ENCODE measurements at places on chromosomes 16 and 17.

GRCh38 chr17:8159459-8160223, 3.1 kb downstream of the VAMP2 start:
- no peak for DNase-seq

DNA sequence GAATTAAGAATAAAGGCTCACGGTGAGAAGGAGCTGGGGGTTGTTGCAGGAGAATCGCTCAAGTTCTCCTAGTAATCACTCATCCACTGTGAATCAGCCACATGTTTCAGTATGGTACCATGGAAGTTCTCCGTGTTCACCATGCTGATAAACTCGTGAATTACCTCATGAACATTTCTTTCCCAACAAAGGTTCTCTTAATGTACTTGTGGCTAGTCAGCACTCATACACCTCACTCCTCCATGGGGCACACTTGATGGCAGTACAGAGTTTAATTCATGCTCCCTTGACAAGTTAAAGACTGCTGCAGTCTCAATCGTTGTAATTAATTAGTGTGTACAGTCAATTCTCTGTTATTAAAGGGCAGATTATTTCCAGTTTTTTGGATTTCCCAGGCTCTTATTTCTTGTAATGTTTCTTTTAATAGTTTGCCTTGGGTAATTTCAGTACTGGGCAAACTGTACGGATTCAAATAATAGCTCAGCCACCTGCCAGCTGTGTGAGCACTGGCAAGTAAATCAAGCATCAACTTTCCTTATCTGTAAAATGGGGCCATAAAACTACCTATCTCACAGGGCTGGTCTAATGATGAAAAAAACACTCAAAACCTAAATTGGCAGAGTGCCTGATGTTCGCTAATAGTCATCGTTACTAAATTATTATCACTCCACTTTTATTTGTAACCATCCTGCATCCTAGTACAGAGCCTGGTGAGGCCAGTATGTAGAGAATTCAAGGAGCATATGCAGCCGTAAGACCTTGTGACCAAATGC, 6.1 kb downstream of the GOT2 start:
- no peak for DNase-seq

- no peak for DNase-seq
Measured at GRCh38 chr16:47213761-47214440, 70.2 kb upstream of the NETO2 start.

DNA sequence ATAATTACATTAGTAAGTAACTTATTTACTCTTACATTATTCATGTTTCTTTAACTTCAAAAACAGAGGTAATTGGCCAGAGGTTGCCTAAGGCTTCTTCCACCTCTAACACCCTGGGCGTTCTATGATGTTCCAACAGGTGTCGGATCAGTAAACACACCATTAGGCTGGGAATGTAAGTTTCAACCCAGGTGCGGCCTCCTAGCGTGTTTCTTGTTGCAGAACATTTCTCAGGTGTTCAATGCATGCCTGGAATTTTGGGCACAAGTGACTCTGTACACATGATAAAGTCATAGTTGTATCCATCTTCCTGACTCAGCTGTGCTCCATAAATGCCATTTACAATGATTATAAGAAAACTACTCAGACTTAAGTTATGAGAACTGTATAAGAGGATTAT, 1.0 kb downstream of the KRTAP2-2 start:
- no peak for DNase-seq

DNA sequence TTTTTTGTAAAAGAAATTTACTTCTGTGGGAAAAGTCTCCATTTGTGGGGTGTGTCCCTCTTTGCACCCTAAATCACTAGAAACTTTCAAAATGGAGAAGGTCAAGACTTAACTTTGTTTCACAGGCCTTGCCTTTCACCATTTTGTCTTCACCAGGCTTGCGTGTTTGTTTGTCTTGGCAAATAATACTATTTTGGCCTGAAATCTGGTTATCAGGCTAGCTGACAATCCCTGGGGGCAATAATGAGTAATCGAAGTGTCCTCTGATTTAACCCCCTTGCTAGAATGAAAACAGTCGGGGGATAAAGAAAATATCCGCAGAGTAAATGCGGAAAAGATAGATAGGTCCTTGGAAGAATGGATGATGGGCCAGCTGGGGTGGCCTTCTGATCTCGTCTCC, 34.5 kb downstream of the SLC39A11 start:
- no peak for DNase-seq

DNA sequence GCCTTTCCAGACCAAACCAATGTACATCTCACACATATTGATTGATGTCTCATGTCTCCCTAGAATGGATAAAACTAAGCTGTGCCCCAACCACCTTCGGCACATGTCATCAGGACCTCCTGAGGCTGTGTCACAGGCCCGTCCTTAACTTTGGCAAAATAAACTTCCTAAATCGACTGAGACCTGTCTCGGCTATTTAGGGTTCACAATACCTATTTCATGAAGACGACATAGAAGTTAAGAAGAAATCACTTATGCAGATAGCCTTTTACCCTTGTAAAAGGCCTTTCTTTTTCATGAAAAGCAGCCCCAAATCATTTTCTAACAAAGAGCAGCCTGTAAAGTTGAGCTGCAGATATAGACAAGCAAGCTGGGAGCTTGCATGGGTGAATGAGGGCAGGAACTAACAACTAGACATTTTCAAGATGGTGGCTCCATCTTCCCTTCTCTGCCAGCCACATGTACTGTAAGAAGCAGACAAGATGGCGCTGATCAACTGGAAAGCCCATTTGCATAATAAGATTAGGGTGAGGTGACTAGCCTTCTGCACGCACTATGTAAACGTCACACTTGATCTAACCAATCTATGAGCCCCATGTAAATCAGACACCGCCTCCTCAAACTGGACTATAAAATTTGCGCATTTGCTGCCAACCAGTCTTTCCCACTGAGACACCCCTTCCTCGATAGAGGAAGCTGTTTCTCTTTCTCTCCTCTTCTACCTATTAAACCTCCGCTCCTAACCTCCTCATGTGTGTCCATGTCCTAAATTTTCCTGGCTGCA, 4.7 kb upstream of the KDM8 start:
- DNase-seq, result no peak

DNA sequence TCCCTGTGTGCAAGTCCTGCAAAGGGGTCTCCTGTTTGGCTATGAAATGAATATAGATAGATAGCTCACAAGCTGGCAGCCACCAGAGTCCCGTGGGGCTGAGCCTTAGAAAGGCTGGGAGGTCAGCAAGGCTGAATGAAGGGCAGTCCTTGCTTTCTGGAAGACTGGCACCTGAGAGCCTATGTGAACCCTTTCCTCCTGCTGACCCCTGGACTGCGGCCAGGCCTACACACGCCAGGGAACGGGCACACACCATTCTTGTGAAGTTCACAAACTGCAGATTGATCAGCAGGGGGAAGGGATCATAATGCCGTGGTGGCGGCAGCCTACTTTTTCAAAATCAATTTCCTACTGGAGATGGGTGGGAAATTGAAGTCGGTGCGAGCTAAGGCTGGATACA, 985 bp upstream of the C17orf107 start:
- no peak for DNase-seq

GRCh38 chr17:50260501-50260911, 13.8 kb upstream of the TMEM92 start:
- DNase-seq, result no peak

DNA sequence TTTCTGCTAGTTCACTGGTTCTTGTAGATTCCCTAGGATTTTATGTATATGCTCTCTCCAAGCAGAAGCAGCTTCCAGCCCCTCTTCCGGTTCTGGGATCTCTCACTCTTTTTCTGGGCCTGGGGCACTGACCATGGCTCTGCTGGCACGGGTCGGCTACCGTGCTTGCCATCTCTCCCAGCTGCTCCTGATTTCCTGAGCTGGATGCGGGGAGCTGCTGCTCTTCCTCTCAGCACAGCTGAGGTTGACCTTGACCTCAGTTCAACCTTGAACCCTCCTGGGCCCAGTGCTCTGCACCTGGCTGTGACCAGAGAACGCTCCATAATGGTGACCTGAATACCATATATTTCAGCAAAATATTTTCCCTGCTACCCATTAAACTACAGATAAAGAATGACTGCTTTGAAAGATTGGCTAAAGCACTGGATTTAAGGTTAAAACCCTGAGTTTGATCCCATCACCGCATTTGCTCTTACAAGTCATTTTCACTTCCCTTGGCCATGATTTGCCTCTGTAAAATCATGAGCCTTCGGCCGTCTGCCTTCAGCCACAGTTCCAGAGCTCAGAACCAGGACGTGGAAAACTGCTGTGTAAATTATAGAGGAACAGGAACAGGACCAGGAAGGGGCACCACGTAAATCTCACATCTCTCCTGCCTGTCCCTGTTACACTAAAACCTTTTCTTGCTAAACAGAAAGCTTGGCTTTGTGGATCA, 130.8 kb upstream of the CHMP6 start:
- DNase-seq, result no peak

GRCh38 chr16:28181515-28181914, 30.2 kb downstream of the XPO6 start:
- no peak for DNase-seq

GRCh38 chr17:63697341-63698286, 2.3 kb downstream of the LIMD2 start:
- DNase-seq, result peak; percentile 89

- no peak for DNase-seq
Measured at GRCh38 chr17:27649929-27650328, 18.9 kb downstream of the LGALS9 start.

DNA sequence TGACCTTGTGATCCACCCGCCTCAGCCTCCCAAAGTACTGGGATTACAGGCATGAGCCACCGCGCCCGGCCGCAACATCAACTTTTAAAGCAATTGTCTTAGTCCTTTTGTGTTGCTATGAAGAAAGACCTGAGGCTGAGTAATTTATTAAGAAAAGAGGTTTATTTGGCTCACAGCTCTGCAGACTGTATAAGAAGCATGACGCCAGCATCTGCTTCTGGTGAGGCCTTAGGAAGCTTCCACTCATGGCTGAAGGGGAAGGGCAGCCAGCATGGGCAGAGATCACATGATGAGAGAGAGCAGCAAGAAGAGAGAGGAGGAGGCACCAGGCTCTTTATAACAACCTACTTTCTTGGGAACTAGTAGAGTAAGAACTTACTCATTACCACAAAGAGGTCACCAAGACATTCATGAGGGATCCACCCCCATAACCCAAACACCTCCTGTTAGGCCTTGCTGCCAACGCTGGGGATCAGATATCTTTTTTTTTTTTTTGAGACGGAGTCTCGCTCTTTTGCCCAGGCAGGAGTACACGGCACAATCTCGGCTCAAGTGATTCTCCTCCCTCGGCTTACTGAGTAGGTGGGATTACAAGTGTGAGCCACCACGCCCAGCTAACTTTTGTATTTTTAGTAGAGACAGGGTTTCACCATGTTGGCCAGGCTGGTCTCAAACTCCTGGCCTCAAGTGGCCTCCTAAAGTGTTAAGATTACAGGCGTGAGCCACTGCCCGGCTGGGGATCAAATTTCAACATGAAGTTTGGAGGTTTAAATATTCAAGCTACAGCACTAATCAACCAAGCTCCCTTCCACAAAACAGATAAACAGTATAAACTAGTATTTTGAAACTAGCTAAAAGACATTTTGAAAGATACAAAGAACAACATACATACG, 21.4 kb upstream of the GPT2 start:
- no peak for DNase-seq

GRCh38 chr16:79348521-79349306, 251.8 kb downstream of the MAF start:
- no peak for DNase-seq

DNA sequence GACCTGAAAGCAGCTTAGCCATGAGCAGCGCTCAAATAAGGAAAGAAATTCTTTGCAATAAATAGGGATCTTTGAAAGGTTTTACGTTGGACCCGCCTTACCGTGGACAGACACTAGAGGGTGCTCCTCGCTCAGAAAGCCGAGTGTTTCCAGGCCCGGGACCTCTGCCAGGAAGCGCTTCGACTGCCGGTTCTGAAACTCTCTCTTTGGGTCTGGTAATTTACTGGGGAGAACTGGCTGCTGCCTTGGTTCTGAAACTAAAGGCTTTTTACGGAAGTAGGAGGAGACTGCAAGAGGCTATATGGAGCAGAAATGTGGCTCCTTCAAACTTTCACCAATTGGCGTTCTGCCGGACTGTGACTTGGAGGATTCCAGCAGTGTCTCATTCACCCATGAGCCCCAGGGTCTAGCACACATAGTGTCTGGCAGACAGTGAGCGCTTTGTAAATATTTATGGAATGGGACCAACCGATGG, 45.6 kb upstream of the HOXB9 start:
- peak; percentile 57 for DNase-seq

GRCh38 chr16:69481901-69482341, 57.5 kb downstream of the CYB5B start:
- DNase-seq, result no peak

- no peak for DNase-seq
Measured at GRCh38 chr16:51987519-51987918, 559.4 kb downstream of the TOX3 start.

DNA sequence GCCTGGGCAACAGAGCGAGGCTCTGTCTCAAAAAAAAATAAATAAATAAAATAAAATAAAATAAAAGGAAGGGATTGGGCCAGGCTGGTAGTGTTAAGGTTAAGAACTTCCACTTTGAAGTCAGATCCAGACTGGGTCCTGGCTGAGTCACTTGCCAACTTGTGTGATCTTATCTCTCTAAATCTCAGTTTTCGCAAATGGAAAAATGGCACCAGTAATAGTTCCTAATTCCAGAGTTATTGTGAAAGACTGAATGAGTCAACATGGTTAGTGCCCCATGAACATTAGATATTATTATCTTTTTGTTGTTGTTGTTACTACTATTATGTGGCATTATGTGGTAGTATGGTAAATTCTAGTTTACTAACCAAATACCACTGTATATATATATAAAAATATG, 188.0 kb upstream of the AXIN2 start:
- DNase-seq, result no peak

- no peak for DNase-seq
Measured at GRCh38 chr17:15468126-15468525, 705 bp upstream of the CDRT4 start.

DNA sequence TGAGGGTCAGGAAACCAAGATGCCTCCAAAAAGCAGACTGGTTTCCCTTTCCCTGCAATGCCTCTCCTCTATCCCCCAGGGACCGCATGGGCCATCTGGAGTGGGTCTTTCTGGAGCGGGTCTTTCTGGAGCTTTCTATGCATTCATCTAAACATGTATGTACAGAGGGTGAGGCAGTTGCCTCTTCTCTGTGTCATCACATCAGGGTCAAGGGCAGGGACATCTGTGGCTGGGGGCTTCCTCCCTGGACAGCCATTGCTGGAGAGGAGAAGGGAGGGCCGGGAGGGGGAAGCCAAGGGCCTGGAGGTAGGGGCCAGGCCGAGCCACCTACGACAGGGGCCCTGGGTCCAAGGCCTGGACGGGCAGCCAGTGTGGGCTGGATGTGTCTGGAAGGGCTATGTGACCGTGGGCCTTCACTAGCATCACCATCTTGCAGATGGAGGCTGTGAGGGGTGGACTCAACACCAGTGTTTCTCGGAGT, 840 bp downstream of the ADCY7 start:
- DNase-seq, result no peak

Data from CD4-positive, alpha-beta T cell treated with Interleukin-4 for 1 hour (primary cell).